ENCODE measurements at places on chromosomes 7 and 10.

DNA sequence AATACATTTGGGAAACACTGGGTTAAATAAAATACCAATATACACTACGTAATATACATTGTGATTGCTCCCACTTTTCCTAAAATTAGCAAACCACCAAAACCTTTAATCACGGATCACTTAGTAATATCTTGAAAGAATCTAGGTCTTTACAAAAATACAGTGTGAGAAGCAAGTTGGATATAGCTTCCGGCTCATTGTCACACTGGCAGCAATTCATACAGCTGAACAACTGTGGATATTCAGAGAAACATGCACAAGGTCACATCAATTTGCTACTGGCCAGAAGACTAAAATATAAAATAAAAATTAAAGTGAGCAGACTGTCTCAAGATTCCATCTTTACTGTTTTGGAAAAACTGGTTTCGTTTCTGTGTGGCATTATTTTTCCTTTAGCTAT is 69.1 kb downstream of the ZNF438 start:
- DNase-seq: no peak

GRCh38 chr7:70104243-70104642 is 506.0 kb downstream of the AUTS2 start:
- no peak for DNase-seq

DNA sequence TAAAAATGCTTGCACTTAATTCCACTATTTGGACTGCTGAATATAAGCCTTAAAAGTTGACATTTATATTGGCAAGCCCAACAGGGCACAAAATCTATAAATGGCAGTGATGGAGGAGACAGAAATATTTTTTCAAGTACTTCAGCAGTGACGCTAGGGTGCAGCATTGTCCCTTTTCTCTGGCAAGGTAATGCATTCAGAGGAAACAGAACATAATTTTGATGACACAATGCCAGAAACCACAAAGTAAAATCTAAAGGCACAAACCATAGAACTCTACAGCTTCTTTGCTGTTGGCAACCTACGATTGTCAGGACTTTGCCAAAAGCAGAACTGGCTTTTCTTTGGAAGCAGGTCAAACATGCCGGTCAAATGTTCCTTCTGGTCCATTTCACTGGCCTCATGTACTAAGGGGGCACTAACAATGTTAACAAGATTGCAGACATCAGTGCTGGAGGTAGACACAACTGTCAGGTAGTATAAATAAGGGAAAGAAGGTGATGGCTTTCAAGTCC is 30.9 kb upstream of the FAM133B start:
- no peak for DNase-seq

- peak; percentile 16 for DNase-seq
Measured at GRCh38 chr10:128151031-128151430, 24.8 kb upstream of the MKI67 start.

DNA sequence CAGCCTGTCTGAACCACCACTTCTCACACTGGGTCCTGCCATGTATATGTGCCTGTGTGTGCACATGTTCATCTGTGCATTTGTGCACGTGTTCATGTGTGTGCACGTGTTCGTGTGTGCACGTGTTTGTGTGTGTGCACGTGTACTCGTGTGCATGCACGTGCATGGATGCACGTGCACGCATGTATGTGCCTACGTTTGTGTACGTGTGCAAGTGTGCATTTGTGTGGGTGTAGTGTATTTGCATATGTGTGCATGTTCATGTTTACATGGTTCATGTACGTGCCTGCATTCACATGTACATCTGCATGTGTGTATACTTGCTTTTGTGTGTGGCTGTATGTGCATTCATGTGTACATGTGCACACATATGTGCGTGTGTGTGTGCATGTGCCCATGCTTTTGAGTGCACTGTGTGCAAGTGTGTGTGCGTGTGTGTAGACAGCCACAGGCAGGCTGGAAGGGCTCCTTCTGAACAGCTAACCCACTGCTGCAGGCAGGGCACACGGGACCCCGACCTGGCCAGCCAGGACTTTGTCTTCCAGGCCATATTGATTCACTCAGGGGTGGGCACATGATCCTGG is 28.2 kb downstream of the SLC29A4 start:
- no peak for DNase-seq

GRCh38 chr10:85542936-85543730 is 823.5 kb downstream of the GRID1 start:
- no peak for DNase-seq

GRCh38 chr7:1236831-1237701 is 4.4 kb downstream of the UNCX start:
- peak; percentile 72 for DNase-seq

DNA sequence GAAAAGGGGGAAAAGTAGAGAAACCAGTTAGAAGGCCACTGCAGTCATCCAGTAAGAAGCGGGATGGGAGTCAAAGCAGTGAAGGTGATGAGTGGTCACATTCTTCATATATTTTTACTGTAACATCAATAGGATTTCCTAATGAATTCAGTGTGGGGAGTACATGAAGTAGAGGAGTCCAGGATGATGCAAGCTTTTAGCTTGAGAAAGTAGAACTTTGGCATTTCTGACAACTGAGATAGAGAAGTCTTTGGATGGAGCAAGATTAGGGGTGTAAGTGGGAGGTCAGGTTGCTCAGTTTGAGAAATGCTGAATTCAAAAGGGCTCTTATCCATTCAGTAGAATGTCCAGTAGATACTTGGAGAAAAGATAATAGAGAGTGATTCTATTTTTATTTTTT is 264.1 kb upstream of the DGKB start:
- DNase-seq: no peak

- no peak for DNase-seq
Measured at GRCh38 chr10:7756360-7756992, 31.3 kb downstream of the KIN start.

DNA sequence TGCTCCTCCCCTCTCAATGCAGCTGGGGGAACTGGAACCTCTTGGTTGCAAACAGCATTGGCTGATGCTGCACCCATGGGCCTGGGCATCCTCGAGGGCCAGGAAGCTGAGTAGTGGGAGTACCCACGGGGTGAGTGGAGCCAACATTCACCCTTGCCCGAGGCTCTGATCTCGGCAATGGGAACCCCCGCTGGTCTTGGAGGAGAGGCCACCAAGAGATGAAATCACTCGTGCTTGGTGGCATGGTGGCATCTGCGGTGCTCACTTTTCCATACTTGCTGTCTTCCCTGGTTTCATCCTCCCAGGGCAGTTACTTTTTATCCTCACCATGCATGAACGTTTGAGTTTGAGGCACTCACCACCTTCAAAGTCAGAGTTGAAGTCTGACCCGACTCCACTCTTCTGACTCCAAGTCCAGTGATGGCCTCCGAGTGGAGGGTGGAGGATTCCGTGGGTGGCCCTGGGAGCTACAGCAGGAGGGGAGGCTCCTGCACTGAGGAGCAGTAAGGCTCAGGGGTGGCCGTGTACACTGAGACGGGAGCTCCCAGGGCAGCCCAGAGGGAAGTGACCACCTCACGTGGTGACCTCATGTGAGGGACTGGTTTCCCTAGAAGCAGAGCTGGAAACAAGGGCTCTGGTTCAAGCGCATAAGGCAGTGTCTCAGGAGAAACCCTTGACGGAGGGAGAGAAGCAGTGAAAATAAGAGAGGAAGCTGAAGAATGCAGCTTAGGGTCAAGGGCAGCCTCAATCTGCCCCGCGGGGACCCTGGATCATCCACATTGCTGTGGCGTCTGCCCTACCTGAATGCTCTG is 349.1 kb downstream of the TCERG1L start:
- no peak for DNase-seq

DNA sequence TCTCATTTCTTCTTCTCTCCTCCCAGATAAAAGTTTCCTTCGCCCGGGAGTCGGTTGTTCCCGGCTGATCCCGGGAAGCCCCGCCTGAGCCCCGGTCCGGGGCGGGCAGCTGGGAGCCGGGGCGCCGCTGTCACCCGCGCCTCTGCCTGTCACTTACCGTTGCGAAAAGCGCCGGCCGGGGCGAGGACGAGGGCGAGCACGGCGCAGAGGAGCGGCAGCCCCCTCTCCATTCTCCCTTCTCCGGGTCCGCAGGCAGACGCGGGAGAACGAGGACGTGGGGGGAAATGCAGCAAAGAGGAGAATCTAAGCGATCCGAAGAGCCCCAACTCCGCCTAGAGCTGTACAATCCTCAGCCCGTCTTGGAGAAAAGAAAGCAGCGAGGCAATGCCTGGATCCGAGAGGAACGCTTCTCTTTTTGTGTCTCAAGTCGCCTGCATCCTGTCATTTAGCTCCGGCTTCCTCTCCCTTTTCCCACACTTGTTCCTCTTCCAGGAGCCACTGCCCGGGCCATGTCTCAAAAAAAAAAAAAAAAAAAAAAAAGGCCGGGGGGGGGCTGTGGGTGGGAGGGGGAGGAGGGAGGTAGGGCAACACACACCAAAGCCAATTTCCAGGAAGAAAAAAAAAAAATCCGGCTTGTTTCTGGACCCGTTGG is at the start of gene NRP1:
Gene NRP1 (minus strand): TSS at position 515 of the 652 bp plus-strand sequence. CDS start 285 bp downstream, at position 230.
- DNase-seq: peak; percentile 78

DNA sequence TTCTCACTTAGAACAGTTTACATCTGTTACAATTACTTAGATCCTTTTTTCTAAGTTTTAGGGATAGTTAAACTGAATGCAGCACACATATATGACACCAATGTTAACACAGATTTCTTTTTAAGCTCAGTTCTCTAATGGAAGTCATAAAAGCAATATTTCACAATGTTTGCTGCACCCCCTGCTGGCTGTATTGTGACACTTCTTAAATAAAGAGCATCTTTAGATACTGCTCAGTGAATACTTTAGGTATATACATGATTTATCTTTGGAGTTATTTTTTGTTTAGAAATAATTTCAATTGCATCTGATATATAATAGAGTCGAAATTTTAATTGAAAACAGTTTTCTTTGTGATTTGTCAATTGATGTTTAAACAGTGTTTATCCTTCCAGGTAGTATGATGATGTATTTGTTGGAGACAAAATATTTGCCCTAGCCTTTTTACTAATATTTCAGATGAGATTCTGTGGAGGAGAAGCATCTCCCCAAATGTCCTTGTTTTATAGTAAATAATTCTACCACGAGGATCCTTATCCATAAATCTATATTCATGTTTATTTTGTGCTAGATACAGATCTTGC is 174.4 kb downstream of the ST7 start:
- DNase-seq: no peak

GRCh38 chr7:280461-280860 is 9.5 kb upstream of the FOXL3 start:
- DNase-seq: no peak

GRCh38 chr7:18288322-18289037 is 207.1 kb upstream of the HDAC9 start:
- no peak for DNase-seq

DNA sequence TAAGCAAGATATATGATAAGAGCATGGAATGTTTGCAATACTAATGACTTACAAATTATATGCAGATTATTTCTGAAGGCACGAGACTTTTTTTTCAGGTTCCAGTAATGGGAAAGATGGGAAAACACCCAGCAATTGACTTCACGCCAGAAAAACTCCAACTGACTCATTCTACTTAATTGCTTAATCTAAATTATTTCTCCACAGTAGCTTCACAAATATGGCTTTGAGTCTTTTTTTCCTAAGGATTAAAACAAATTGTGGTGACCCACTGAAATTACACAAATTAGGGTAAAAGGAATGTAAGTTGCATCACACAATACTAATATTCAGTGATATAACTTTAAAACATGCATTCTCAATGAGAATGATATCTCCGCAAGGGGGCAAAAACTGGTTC is 138.7 kb downstream of the GNAI1 start:
- no peak for DNase-seq

GRCh38 chr7:29328045-29328444 is 133.5 kb downstream of the CHN2 start:
- DNase-seq: no peak

- DNase-seq: no peak
Measured at GRCh38 chr7:120169996-120170783, 102.8 kb upstream of the KCND2 start.

DNA sequence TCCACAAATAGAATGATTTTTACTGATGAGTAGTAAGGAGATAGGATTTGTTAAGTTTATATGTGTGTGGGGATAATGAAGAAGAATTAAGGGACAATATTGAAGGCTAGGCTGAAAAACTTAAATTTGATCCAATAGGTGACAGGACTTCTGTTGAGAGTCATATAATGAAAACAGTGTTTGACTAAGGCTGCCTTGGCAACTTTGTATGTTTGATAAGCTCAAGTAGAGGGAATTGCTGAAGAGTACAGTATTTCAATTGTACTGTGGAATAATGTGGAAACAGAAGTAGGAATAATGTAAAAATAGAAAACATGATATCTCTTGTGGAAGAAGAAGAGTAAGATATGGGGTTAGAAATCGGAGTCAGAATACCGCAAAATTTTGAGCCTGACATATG is 10.5 kb downstream of the R3HCC1L start:
- DNase-seq: no peak

GRCh38 chr7:43462836-43463235 is 120.1 kb upstream of the STK17A start:
- DNase-seq: no peak

DNA sequence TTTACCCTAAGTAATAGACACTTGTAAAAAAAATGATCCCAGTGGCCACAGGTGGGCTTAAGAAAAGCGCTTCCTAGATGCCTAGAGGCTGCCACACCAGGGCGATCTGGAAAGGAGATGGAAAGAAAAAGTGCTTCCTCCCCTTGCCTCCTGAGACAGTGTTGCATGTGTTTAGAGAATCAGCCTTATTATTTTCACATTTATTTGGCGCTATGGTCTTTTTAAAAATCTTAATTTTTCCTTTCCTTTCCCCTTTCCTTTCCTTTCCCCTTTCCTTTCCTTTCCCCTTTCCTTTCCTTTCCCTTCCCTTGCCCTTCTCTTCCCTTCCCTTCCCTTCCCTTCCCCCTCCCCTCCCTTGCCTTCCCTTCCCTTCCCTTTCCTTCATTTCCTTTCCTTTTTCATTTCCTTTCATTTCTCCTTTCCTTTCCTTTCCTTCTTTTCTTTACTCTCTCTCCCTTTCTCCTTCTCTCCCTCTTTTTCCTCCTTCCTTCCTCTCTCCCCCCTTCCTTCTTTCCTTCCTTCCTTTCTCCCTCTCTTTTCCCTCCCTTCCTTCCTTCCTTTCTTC is 7.1 kb upstream of the MKX start:
- no peak for DNase-seq

DNA sequence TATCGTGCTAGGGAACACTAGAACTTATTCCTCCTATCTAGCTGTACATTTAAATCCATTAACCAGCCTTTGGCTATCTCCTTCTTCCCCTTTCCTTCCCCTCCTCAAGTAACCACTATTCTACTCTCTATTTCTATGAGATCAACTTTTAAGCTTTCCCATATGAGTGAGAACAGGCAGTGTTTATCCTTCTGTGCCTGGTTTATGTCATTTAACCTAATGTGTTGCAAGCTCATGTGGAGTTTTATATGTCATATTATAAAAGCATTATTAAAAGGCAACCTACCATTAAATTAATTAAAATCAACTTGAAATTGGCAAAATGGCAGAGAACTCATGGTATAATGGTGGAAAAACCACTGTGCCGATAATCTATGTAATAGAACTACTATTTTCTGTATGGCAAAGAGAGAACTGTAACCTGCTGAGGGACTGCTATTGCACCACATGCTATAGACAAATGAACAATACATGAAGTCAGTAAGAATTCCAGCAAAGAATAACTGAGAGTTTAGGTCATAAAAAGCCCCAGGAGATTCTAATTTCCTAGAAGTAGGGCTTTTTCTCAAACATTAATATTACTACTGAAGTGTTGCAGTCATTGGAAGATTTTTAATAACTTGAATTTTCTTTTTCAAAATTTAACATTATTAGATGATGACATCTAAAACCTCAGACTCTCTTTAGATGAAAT is 81.8 kb downstream of the LRRN3 start:
- DNase-seq: no peak

- DNase-seq: no peak
Measured at GRCh38 chr7:8134089-8134733, 127.8 kb downstream of the ICA1 start.
